ENCODE measurements at places on chromosomes 7 and 10. TPM values are rescaled to one million over a fixed set of nuclear protein-coding genes. Genes with fewer than 3 reads are reported as not detected.

Gene THNSL1
- 4.2 TPM for total RNA-seq

Gene ZSCAN25
- 11.2 TPM for total RNA-seq

Gene FGFBP3
- total RNA-seq, result 0.32 TPM

Gene PKD2L1
- not detected for total RNA-seq

Gene KLF14
- total RNA-seq, result 0.13 TPM

Gene TMEM213
- not detected for total RNA-seq

Gene FRAT2
- 6.5 TPM for total RNA-seq

Gene SFMBT2
- 2.9 TPM for total RNA-seq

Gene MOGAT3
- total RNA-seq, result not detected

Gene AGR3
- total RNA-seq, result not detected

Data from articular chondrocyte of knee joint (primary cell).